Myocyte (in vitro differentiated cells): ENCODE measurements at places on chromosomes 6 and 20. TPM values are rescaled to one million over a fixed set of nuclear protein-coding genes. Genes with fewer than 3 reads are reported as not detected.

DNA sequence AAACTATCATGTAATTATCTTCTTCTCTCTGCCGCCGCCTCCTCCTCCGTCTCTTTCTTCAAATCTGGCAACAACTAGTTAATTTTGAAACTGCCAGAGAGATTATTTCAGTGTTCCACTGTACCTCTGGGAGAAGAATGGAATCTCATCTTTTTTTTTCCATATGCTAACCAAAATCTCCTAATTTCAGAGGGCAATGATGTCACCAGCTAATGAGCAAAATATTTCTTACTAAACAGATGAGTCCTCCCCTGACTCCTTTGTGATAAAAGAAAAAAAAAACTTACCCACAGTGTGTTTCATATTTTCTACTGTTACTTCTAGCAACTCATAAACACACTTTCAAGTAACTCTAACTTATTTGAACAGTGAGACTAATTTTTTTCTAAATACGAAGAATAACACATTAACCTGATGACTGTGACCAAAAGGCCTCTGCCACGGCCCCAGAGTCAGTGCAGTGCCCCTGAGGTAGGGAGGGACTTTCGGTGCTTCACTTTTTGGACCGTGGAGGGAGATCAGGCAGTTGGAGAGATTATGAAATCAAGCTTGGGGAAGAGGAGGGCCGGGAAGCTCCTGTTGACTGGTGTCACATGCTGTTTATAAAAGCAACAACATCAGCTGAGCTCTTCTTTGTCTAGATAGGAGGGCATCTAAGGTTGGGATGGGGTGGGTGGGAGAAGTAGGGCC lies 159.6 kb downstream of the SASH1 start:
- DNase-seq = peak; percentile 53

GRCh38 chr6:158113802-158114201 lies 54.3 kb downstream of the SERAC1 start:
- DNase-seq = no peak

DNA sequence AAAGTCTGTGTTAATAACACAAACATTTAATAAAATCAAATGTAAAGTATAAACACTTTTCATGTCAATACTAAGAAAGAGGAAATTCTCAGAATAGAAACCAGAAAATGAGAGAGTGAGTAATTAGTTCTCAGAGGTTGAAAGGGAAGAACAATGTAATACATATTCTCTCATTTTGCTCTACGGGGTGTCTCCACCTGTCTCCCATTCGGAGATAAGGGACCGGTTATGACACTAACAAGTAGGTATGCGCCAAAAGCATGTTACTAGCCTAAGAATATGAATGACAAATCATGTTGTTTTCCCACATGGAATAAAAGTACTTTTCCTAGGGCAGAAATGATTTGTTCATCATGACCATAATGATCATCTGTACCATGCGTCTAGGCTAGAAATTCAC lies 35.6 kb upstream of the PRELID3B start:
- no peak for DNase-seq

- DNase-seq = peak; percentile 47
These were observed 425.5 kb downstream of the BCKDHB start for GRCh38 chr6:80531681-80532619.

DNA sequence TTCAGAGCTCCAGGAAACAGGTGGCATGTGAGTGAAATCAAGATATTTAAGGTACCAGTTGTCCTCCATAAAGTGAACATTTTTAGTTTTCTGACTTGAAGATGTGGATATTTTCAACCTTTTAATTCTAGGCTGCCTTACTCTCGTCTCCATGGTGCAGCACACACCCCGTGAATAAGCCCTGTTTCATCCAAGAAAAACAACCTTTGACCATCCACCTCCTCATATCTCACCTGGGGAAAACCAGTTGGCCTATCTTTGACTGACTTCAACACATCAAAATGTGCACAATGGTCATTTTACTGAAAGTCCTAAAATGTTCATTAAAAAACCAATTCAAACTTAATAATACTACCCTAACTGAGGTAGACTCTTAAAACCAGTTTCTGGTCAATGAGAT lies 73.8 kb upstream of the CD2AP start:
- no peak for DNase-seq

DNA sequence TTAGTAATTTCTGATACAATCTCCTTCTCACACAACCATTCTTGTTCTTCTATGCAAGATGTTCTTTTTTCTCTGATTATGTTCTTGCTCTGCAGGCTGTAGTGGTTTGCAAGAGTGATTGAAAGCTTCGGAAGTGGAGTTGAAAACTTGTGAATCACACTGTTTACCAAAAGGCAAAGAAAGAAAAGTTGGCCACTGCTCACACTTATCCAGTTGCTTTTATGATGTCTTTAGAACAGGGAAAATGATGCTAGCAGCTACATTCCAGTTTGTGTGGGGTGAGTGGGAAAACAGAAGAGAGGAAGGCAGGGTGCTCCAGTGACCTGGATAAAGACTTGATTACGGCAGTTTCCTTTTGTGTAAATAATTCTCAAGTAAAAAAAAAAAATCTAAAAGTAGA lies 583.3 kb downstream of the TENT5A start:
- peak; percentile 23 for DNase-seq

DNA sequence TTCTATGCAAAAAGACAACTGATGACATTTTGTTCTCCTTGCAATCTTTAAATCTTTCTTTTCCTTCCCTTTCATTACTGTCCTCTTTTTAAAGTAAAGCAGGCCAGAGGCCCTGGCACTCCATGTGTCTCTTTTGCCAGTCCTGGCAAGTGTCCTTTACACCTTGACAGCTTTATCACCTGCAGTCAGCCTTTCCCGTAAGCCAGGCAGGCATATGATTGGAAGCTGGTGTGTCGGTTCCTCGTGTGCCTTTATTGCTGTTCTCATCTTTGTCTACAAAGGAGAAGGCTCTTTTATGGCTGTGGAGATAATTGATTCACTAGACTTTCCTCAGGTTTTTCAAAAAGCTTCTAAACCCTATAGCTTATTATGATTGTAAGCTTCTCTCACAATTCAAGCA lies 162.3 kb upstream of the FBXL4 start:
- no peak for DNase-seq

DNA sequence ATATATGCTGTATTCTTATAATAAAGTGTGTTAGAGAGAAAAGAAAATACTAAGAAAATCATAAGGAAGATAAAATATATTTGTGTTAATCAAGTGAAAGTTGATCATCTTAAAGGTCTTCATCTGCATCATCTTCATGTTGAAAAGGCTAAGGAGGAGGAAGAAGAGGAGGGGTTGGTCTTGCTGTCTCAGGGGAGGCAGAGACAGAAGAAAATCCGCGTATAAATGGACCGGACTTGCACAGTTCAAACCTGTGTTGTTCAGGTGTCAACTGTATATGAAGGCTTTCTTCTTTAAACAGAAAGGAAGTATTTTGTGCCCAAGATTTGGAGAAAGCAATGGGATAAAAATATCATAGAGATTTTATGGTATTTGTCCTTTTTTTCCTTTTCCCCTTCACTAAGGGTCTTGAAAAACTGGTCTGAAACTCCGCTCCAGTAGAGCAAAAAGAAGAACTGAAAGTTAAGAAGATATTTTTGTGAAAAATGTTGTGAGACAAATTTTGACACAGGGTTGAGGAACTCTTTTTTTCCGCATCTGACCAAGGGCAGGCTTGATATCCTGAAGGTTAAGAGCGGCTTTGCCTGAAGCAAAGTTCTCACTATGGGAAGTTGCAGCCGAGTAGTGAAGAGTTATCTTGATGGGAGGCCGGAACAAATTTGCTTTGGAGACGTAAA lies 350.7 kb downstream of the LAMA2 start:
- no peak for DNase-seq

DNA sequence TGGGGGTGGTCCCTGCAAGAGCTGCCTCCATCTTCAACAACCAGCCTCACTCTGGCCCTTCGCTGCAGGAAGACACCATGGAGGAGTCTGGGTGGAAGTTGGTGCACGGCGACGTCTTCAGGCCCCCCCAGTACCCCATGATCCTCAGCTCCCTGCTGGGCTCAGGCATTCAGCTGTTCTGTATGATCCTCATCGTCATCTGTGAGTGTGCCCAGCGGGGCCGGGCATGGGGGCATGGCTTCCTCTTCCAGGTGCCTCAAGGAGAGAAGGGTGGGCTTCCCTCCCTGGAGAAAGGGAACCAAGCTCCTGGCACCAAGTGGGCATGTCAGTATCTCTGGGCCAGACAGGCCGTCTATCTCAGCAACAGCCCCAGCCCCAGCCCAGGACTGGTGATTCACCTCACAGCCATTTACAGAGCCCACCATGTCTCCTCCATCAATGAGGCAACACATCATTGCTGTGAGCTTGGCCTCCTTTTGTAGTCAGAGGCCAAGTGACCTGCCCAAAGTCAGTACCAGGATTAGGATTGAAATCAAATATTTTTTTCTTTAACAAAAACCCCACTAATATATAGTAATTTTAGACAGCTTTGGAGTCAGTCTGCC lies 40.2 kb downstream of the TM9SF4 start:
- no peak for DNase-seq

GRCh38 chr6:131510094-131510493 lies 62.9 kb upstream of the ARG1 start:
- DNase-seq = no peak

- DNase-seq = no peak
These were observed 42.0 kb upstream of the FANCE start for GRCh38 chr6:35410131-35410530.

DNA sequence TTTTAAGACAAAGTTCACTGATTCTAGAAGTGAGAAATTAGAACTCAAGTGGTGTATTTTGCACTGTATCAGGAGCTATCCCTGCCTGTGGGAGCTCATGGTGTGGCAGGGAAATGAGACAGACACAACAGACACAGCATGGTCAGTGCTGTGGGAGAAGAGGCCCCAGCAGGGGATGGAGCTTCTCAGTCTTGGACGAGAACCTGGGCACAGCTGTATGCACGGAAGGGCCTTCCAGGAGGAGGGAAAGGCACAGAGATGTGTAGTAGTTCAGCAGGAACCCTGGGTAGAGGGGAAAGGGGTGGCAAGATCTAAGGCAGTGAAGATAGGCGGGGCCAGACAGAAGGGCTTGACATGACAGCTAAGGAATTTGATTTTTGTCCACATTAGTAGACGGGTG lies 48.8 kb upstream of the KIF25 start:
- no peak for DNase-seq

- DNase-seq = no peak
These were observed 615.0 kb downstream of the C6orf118 start for GRCh38 chr6:164694386-164694785.

- DNase-seq = no peak
These were observed 130.7 kb downstream of the AIG1 start for GRCh38 chr6:143191361-143191760.

DNA sequence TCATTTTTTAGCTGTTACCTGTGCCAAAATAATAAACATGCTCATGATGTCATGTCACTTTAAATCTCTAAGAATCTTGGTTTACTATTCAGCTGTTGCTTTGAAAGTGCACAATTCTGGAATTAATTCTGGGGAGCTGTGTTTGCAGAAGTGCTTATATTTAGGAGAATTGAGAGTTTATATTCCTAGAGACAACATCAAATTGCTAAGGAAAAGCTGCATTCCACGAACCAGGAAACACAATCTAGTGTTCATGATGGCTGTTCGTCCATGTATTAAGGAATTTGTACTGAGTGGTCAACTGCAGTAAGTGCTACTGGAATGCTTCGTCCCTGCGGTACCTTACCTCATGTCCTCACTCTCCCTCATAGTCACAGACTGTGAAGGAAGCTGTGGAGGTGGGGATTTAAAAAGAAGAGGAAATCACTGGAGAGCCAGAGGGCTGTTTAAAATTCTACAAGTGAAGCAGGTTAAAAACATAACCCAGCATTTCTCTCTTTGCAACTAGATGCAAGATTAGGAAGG lies 161.0 kb downstream of the TRMT11 start:
- DNase-seq = no peak

- DNase-seq = no peak
These were observed 525.8 kb upstream of the POU3F2 start for GRCh38 chr6:98308564-98308963.

GRCh38 chr6:10550764-10551163 lies 29.6 kb downstream of the GCNT2 start:
- DNase-seq = no peak

Gene HLA-DQB2
- not detected in 2 replicates for total RNA-seq

Gene SMIM29
- 21.6 and 25.5 TPM in 2 replicates for total RNA-seq

Gene BMP5
- not detected in 2 replicates for total RNA-seq

Gene ANGPT4
- total RNA-seq = not detected in 2 replicates

Gene EGFL8
- 1.4 and 2.2 TPM in 2 replicates for total RNA-seq

Gene GPR63
- total RNA-seq = 0.16 and 0.27 TPM in 2 replicates

Gene LY6G5C
- 2.7 and 3.4 TPM in 2 replicates for total RNA-seq
